ENCODE measurements at places on chromosomes 4 and X.
A peak's percentile ranks its signal among the peaks of the same experiment; 100 is the strongest.

- no peak overlapping the region for H3K4me3 ChIP-seq
- DNase-seq: no peak
- no peak overlapping the region for H3K27ac ChIP-seq
These were observed 1.6 kb upstream of the CCDC149 start for GRCh38 chr4:24914460-24914859.

- DNase-seq: no peak
- H3K4me1 ChIP-seq: peaks cover 4% of the 10 kb centered on the region
- H3K27ac ChIP-seq: peak overlapping the region; percentile 36
- H3K4me3 ChIP-seq: no peak overlapping the region
These were observed 50.4 kb downstream of the TBC1D9 start for GRCh38 chr4:140705625-140706275.

- H3K36me3 ChIP-seq: peaks cover 23% of the 10 kb centered on the region
- DNase-seq: no peak
- H3K4me1 ChIP-seq: peaks cover 48% of the 10 kb centered on the region
- H3K4me3 ChIP-seq: no peak overlapping the region
- peaks cover 7% of the 10 kb centered on the region for H3K27me3 ChIP-seq
- no peak overlapping the region for H3K27ac ChIP-seq
These were observed 63.1 kb downstream of the TSC22D3 start for GRCh38 chrX:107712231-107713202.

- peak overlapping the region; percentile 94 for H3K27ac ChIP-seq
- no peak overlapping the region for H3K4me3 ChIP-seq
- peaks cover 41% of the 10 kb centered on the region for H3K4me1 ChIP-seq
- no peak for DNase-seq
- no peaks in the 10 kb centered on the region for H3K27me3 ChIP-seq
These were observed 13.4 kb downstream of the DHRSX start for GRCh38 chrX:2487366-2487765.

GRCh38 chrX:8245411-8245810, 74.3 kb upstream of the VCX2 start:
- no peaks in the 10 kb centered on the region for H3K4me1 ChIP-seq
- H3K27me3 ChIP-seq: peaks cover 4% of the 10 kb centered on the region
- H3K36me3 ChIP-seq: no peaks in the 10 kb centered on the region
- no peak overlapping the region for H3K4me3 ChIP-seq

- peaks cover 12% of the 10 kb centered on the region for H3K4me1 ChIP-seq
- peak overlapping the region; percentile 90 for H3K27ac ChIP-seq
- H3K4me3 ChIP-seq: peak overlapping the region; percentile 85
These were observed 902 bp upstream of the LARP1B start for GRCh38 chr4:128060121-128060698.

DNA sequence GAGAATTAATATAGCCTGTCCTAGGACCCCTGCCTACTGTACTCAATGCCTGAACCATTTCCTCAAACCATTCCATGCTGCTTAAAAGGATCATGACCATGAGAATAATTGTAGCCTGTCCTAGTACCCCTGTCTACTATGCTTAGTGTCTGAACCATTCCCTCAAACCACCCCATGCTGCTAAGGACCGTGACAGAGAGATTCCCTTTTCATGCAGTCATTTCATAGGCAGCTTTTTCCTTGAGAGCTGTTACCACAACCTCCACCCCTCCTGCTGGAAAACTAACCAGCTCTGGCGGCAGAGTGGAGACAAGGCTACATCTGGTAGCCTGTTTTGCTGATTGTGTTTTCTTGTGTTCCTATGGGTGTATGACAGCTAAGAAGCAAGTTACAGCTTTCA, 174.9 kb upstream of the SMARCAD1 start:
- H3K4me1 ChIP-seq: peaks cover 6% of the 10 kb centered on the region
- DNase-seq: no peak
- H3K27ac ChIP-seq: no peak overlapping the region
- no peak overlapping the region for H3K4me3 ChIP-seq
- no peaks in the 10 kb centered on the region for H3K27me3 ChIP-seq

DNA sequence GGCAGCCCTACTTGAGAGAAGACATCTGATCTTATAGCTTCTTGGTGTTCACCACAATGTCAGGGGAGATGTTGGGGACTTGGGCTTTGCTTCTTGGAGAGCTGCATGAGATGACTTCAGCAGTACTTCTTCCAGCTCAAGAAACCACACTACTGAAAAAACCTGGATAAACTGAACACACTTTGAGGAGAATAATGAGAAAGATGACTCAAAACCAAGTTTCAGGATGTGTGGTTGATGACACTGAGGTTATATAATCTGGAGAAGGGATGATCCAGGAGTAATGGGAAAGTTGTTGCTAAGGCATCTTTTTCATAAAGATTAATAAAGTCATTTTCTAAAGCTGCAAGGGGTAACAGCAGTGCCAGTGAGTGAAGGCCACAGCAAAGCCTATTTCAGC, 58.4 kb upstream of the PNPLA4 start:
- H3K27ac ChIP-seq: no peak overlapping the region
- no peak for DNase-seq
- H3K27me3 ChIP-seq: no peaks in the 10 kb centered on the region
- no peak overlapping the region for H3K4me3 ChIP-seq
- peaks cover 4% of the 10 kb centered on the region for H3K36me3 ChIP-seq
- peaks cover 5% of the 10 kb centered on the region for H3K4me1 ChIP-seq

DNA sequence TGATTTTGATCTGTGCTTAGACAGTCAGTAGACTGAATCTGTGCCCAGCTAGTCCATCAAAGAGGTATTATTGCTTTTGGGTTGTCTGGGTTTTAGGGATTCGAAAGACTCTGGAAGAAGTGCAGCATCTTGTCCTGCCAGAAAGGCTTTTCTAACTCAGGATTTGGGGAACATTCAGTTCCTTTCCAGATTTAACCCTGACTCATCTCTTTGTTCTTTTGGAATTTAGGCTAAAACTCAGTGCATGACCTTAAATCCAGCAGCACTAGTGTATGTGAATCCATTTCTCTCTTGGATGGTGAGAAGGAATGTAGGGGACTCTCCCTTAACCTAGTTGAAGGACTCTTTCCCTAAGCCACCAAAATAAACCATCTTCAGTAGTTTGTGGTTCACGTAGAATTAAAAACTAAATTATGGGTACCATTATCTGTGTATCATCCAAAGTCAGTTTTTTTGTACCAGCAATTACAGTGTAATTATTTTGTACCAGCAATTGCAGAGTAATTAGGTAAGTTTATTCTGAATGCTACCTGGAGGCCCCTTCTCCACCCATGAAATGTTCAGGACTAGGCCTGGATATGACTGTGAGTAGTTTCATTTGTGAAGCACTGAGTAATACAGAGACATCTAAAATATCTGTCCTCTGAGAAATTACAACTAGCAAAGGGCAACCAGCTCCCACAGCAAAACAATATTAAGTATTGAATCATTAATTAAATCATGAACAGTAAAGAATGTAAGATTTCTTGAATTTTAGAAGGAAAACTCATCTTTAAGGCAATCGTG, 384.0 kb downstream of the TMA16 start:
- H3K4me1 ChIP-seq: no peaks in the 10 kb centered on the region
- no peak for DNase-seq
- H3K36me3 ChIP-seq: no peaks in the 10 kb centered on the region

- H3K27ac ChIP-seq: no peak overlapping the region
- no peak for DNase-seq
- H3K27me3 ChIP-seq: no peaks in the 10 kb centered on the region
- peaks cover 58% of the 10 kb centered on the region for H3K36me3 ChIP-seq
These were observed 8.4 kb downstream of the APOOL start for GRCh38 chrX:85012098-85012497.

DNA sequence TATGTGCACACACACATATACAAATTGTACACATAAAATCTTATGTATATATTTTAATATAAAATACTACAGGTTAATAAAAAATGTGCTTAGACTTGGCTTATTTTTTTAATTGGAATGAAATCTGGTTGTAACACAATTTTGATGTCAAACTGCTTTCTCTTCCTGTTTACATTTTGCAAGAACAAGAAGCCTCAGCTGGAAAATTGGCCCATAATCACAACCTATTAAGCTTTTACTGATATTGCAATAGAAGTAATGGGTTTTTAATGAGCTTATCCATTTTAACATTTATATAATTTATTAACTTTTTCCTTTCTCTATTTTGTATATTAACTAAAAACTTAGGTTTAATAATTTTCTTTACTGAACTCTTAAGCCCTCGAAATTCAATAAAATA, 165.9 kb downstream of the PCDH10 start:
- no peaks in the 10 kb centered on the region for H3K27me3 ChIP-seq
- no peak for DNase-seq
- no peak overlapping the region for H3K27ac ChIP-seq
- no peaks in the 10 kb centered on the region for H3K36me3 ChIP-seq
- H3K4me1 ChIP-seq: no peaks in the 10 kb centered on the region
- no peak overlapping the region for H3K4me3 ChIP-seq

DNA sequence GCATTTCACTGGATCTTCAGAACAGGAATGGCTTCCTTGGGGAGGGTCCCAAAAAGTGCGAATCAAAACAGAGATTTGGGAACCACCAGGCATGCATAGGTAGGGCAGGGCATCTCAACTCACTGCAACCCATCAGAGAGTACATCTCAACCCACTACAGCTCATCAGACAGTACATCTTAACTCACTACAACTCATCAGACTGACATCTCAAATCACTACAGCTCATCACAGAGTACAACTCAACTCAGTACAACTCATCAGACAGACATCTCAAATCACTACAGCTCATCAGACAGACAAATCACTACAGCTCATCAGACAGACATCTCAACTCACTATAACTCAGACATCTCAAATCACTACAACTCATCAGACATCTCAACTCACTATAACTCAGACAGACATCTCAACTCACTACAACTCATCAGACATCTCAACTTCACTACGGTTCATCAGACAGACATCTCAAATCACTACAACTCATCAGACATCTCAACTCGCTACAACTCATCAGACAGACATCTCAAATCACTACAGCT, 47.5 kb upstream of the CLDN34 start:
- DNase-seq: no peak
- H3K4me1 ChIP-seq: peaks cover 14% of the 10 kb centered on the region
- H3K4me3 ChIP-seq: no peak overlapping the region
- peaks cover 20% of the 10 kb centered on the region for H3K36me3 ChIP-seq

GRCh38 chrX:2387614-2388239, 113.0 kb downstream of the DHRSX start:
- no peak overlapping the region for H3K4me3 ChIP-seq
- peaks cover 63% of the 10 kb centered on the region for H3K36me3 ChIP-seq
- peak overlapping the region; percentile 71 for H3K27ac ChIP-seq
- H3K4me1 ChIP-seq: no peaks in the 10 kb centered on the region
- H3K27me3 ChIP-seq: peaks cover 2% of the 10 kb centered on the region
- no peak for DNase-seq

- no peak for DNase-seq
- no peaks in the 10 kb centered on the region for H3K36me3 ChIP-seq
- H3K4me1 ChIP-seq: no peaks in the 10 kb centered on the region
- H3K27me3 ChIP-seq: no peaks in the 10 kb centered on the region
- no peak overlapping the region for H3K27ac ChIP-seq
- no peak overlapping the region for H3K4me3 ChIP-seq
These were observed 253.5 kb downstream of the ARHGAP24 start for GRCh38 chr4:85728464-85728863.

GRCh38 chrX:313546-313945, 5.0 kb downstream of the GTPBP6 start:
- H3K36me3 ChIP-seq: peaks cover 38% of the 10 kb centered on the region
- H3K27me3 ChIP-seq: no peaks in the 10 kb centered on the region
- DNase-seq: no peak

DNA sequence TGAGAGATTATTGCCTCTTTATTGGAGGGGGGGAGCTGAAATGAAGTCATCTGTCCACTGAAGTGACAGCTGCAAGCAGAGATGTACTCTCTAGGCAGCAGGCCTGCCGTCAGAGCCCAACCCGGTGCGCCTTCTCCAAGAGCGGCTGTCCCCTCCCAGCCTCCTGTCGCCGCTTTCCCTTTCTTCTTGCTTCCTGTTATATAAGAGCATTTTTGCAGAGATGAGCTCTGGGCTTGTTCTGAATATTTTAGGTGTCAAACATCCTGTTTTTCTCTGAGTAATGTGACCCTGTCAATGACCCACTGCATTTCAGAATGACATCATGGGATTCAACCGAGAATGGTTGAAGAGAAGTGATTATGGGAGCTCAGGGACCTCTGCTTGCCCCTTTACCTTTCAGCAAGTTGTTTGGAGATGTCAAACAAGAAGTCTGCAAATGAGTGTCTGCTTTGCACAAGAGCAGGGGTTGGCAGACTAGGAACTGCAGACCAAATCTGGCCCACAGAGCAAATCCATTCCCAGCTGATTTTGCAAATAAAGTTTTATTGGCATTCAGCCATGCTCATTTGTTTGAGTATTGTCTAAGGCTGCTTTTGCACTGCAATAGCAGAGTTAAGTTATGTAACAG, 79.9 kb downstream of the SLC9A6 start:
- peak; percentile 4 for DNase-seq
- H3K36me3 ChIP-seq: no peaks in the 10 kb centered on the region
- peaks cover 11% of the 10 kb centered on the region for H3K4me1 ChIP-seq
- H3K27me3 ChIP-seq: peaks cover 2% of the 10 kb centered on the region
- no peak overlapping the region for H3K27ac ChIP-seq
- no peak overlapping the region for H3K4me3 ChIP-seq

DNA sequence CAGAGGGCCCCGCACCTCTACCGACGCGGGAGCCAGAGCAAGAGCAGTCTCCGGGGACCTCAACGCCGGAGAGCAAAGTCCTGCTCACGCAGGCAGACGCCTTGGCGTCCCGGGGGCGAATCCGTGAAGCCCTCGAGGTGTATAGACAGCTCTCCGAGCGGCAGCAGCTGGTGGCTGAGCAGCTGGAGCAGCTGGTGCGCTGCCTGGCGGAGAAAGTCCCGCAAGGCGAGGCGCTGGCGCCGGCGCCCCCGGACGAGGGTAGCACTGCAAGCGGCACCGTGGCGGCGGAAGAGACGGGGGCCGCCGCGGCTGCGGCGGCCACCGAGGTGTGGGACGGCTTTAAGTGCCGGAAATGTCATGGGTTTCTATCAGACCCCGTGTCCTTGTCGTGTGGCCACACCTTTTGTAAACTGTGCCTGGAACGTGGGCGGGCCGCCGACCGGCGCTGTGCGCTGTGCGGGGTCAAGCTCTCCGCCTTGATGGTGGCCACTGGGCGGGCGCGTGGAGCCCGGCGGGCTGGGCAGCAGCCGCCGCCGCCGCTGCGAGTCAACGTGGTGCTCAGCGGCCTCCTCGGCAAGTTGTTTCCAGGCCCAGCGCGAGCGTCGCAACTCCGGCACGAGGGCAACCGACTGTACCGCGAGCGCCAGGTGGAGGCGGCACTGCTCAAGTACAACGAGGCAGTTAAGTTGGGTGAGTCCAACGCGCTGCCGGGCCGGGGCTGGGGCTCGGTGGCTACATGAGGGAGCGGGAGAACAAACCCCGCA, 672 bp downstream of the LONRF3 start:
- peaks cover 14% of the 10 kb centered on the region for H3K4me1 ChIP-seq
- H3K27ac ChIP-seq: no peak overlapping the region
- no peaks in the 10 kb centered on the region for H3K36me3 ChIP-seq

- no peaks in the 10 kb centered on the region for H3K27me3 ChIP-seq
- peak; percentile 79 for DNase-seq
- peak within 1 kb of the TSS; percentile 80 for H3K4me3 ChIP-seq
- peaks cover 5% of the 10 kb centered on the region for H3K4me1 ChIP-seq
These were observed at the start of gene FAM50A for GRCh38 chrX:154443992-154444754. TSS of gene FAM50A (plus strand) at chrX:154444141. CDS start at chrX:154444236, 95 bp downstream.
